ENCODE measurements at places on chromosomes 4 and X. TPM values are rescaled to one million over a fixed set of nuclear protein-coding genes. Genes with fewer than 3 reads are reported as not detected.

The CSTF2 gene
- 11.2 TPM for polyA plus RNA-seq

GRCh38 chrX:141320801-141321200, 78.5 kb upstream of the SPANXC start:
- DNase-seq: no peak

GRCh38 chr4:109576462-109576861, 16.4 kb downstream of the MCUB start:
- no peak for DNase-seq

GRCh38 chr4:185341377-185341776, 54.3 kb downstream of the LRP2BP start:
- DNase-seq: no peak
